ENCODE measurements at places on chromosomes 7 and 10. TPM values are rescaled to one million over a fixed set of nuclear protein-coding genes. Genes with fewer than 3 reads are reported as not detected.

DNA sequence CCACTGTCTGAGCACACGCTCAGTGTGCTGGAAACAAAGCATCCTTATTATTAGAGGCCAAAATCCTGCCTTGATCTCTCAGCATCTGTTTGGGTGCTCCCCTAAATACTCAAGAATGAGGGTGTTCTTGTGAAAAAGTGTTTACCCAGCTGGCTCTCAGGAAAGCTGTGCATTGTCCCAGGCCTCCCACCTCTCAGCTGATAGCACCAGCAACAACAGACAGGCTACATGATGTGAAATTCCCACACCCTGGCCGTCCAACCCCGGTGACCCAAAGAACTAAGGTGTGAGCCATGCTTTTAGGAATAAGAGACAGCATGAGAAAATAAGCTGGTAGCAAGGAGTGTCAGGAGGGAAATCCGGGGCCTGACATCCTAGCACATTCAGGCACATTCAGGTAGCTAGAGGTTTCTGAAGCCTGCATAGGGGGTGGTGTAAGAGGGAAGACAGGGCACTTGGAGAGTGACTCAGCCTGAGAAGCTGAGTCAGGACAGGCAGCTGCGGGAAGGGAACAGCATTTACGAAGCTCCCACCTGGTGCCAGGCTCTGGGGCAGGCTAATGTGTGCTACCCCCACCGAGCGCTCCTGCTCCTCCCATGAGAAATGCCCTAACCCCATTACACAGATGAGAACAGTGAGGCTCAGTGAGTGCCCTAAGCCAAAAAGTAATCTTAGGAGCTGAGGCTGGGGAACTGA, 205.6 kb downstream of the GRID1 start:
- no peak overlapping the region for H3K27ac ChIP-seq
- no peaks in the 10 kb centered on the region for H3K4me1 ChIP-seq
- H3K27me3 ChIP-seq, result no peaks in the 10 kb centered on the region
- DNase-seq, result no peak

DNA sequence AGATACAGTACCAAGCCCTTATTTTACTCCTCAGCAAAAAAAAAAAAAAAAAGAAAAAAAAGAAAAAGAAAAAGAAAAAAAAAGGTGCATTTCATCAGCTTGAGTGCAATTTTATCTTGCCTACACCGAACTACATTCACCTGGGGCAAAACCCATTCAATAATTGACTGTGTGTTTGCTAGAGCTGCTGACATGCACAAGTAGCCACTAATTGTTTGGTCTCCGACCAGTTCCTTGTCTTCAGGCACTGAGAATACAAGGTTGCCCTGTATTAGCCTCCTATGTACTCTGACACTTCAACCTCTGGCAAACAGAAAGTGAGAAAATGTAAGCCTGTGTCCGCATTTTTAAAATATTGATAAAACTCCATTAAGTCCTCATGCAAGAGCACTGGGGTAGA, 1579.4 kb upstream of the LRRTM3 start:
- H3K4me3 ChIP-seq, result no peak overlapping the region
- H3K36me3 ChIP-seq, result no peaks in the 10 kb centered on the region
- DNase-seq, result no peak
- no peaks in the 10 kb centered on the region for H3K4me1 ChIP-seq
- no peaks in the 10 kb centered on the region for H3K27me3 ChIP-seq

DNA sequence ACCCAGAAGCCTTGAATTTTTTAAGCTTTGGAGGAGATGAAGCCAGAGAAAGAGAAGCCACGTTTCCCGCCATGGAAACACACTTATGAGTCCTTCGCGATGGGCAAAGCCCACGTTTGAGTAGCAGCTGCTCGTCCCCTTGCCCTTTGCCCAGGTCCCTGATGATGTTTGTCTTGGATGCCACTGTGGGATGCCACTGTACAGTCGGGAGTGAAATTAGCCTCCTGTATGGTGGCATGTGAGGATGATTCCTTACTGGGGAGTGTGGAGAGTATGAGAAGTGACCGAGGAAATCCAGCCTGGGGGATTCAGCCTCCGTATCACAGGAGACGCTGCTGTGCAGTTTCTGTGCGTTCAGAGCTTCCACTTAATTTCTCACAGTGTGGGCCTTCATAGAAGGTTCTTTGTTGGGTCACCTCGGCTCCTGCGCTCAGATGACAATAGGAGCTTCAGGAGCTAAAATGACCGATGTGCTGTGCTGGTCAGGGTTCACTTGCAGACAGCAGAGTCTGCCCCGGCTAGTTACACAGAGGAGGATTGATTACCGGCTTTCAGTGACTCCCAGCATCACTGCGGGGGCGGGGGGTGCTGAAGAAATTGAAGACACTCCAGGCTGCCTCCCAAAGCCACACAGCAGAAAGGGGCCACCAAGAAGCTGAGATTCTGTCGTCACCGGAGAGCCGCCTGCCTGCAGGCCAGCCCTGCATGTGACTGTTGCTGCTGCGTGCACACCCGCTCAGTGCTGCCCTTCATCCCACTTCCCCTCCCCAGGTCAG, 122.1 kb upstream of the SFMBT2 start:
- no peak overlapping the region for H3K4me3 ChIP-seq
- no peak for DNase-seq
- H3K27ac ChIP-seq, result no peak overlapping the region
- no peaks in the 10 kb centered on the region for H3K4me1 ChIP-seq
- peaks cover 18% of the 10 kb centered on the region for H3K27me3 ChIP-seq
- H3K36me3 ChIP-seq, result no peaks in the 10 kb centered on the region

Gene NUTM2B
- 1.4 TPM for total RNA-seq

- H3K27me3 ChIP-seq, result no peaks in the 10 kb centered on the region
- H3K4me1 ChIP-seq, result no peaks in the 10 kb centered on the region
- no peak for DNase-seq
- no peak overlapping the region for H3K27ac ChIP-seq
These were observed 41.5 kb downstream of the PTN start for GRCh38 chr7:137302081-137302480.

DNA sequence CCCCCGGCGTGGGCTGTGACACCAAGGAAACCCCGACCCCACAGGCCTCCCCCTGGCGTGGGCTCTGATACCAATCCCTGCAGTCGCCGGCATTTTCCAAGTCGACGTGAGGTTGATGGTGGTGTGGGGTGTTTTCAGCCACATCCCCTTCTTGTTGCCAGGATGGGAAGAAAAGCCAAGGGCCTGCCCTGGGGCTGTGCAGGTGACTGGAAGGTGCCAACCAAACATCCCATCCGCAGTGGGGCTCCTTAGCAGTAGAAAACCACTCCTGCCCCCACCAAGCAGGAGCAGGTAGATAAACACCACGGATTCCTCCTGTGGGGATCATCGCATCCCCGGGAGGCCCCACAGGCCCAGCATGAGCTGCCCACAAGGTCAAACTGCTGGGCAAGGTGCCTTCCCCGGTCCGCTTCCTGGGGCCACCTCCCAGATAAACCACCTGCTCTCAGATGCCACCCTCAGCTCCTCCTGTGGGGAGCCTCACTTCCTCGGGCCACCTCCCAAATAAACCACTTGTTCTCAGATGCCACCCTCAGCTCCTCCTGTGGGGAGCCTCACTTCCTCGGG, 88.5 kb upstream of the DIP2C start:
- H3K4me3 ChIP-seq, result no peak overlapping the region
- H3K27me3 ChIP-seq, result peaks cover 14% of the 10 kb centered on the region
- no peak overlapping the region for H3K27ac ChIP-seq
- no peaks in the 10 kb centered on the region for H3K36me3 ChIP-seq
- H3K4me1 ChIP-seq, result no peaks in the 10 kb centered on the region

Gene SAMD9L
- 102 TPM for total RNA-seq

DNA sequence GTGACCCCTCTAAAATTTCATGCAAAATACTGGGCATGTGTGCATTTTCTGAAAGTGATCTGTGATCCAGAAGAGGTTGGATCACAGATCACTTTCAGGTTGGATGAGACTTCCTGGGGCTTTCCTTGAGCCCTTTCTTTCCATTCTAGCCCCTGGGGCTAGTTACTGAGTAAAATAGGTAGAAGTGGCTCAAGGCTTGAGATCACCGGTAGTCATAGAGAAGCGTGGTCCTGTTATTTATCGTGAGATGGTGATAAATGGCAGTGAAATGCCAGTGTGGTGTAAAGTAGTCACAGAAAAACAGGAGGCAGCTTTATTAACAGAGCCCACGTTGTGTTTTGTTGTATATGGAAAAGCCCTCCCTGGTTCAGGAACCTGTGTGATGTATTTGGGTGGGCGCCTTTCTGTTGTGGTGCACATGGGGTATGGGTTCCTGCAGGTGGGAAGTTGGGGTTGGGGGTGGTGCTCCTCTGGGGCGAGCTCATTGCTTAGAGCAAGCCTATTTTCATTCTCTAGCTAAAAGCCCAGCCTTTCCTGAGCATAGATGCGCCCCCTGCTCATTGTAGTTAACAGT, 34.0 kb upstream of the SH2D4B start:
- H3K27me3 ChIP-seq, result no peaks in the 10 kb centered on the region
- peaks cover 77% of the 10 kb centered on the region for H3K4me1 ChIP-seq
- H3K36me3 ChIP-seq, result peaks cover 59% of the 10 kb centered on the region
- H3K4me3 ChIP-seq, result no peak overlapping the region
- no peak for DNase-seq
- peak overlapping the region; percentile 87 for H3K27ac ChIP-seq

DNA sequence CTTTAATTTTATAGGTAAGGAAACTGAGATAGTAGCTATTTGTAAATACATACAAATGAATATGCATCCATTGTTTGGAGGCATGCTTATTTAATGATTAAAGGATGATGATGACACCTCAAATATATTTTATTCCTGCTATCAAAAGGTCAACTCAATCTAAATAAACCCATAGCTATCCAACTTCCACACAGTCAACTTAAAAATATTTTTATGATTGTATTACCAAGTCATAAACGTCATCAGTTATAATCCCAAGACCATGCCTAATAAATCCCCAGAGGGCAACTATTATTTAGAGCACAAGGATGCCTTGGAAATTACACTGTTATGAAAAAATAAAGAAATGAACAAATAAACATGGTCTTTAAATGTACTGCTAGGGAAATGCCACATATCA, 102.1 kb downstream of the MPP7 start:
- H3K4me3 ChIP-seq, result no peak overlapping the region
- H3K27me3 ChIP-seq, result no peaks in the 10 kb centered on the region
- no peak for DNase-seq
- no peaks in the 10 kb centered on the region for H3K4me1 ChIP-seq
- H3K27ac ChIP-seq, result no peak overlapping the region
- no peaks in the 10 kb centered on the region for H3K36me3 ChIP-seq

DNA sequence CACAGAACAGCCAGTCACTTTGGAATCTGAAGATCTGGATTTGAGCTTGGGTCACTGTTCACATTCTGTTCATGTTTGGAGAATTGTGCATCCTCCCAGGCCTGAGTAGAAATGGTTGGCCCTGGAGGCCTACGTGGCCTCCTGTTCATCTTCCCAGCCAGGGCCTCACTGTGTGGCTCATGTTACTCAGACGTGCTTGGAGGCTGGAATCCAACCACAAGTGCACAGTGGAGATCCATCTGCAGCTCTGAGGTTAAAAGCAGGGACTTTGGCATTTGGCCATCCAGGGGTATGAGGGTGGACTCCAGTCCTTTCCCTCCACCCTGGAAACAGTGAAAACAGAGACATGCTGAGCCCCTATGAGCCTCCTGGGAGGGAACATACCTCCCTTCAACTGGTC, 709.0 kb upstream of the IGFBP3 start:
- H3K27me3 ChIP-seq, result no peaks in the 10 kb centered on the region
- H3K27ac ChIP-seq, result no peak overlapping the region
- H3K4me1 ChIP-seq, result no peaks in the 10 kb centered on the region
- H3K4me3 ChIP-seq, result no peak overlapping the region
- H3K36me3 ChIP-seq, result no peaks in the 10 kb centered on the region

DNA sequence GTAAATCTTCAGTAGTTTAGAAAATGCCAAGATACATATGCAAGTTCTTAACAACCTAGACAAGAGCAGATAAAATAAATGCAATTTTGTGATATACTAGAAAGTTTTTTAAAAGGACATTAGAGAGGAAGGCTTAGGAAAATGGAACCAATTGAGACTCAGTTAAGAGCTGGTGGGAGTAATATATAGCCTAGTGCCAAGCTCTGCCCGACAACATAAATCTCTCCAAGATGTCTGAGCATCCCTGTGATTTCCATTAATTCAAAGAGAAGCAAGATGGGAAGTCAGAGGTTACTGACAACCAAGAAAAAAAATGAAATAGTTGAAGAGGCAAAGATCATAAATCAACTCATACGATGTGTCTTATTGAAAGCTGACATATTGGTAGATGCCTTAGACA, 74.5 kb downstream of the DGKB start:
- H3K36me3 ChIP-seq, result no peaks in the 10 kb centered on the region
- no peaks in the 10 kb centered on the region for H3K27me3 ChIP-seq
- H3K4me3 ChIP-seq, result no peak overlapping the region
- H3K4me1 ChIP-seq, result no peaks in the 10 kb centered on the region
- DNase-seq, result no peak

Gene ITGA8
- not detected for total RNA-seq

Gene ZNF511
- total RNA-seq, result 61.4 TPM

Gene INHBA
- not detected for total RNA-seq

DNA sequence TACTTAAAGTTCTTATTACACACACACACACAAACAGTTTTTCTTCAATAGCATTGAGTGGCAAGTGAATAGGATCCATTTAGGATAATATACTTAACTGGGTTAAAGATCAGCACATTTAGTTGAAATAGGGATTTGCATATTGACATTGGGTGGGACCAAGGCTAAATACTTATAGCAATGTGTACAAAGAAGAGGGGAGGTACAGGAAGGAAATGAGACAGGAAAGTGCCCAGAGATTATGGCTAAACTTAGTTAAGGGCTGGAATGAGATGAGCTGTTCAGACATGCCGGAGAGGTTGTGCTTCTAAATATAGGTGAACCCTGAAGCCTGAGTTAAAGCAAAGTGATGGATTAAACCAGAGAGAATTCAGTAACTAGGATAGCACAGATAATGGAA, 95.1 kb downstream of the LSMEM1 start:
- H3K36me3 ChIP-seq, result no peaks in the 10 kb centered on the region
- no peak overlapping the region for H3K4me3 ChIP-seq
- no peak for DNase-seq
- peaks cover 2% of the 10 kb centered on the region for H3K4me1 ChIP-seq
- H3K27ac ChIP-seq, result no peak overlapping the region

Gene TUBB8
- total RNA-seq, result not detected

Gene GLCCI1
- total RNA-seq, result 17.5 TPM

DNA sequence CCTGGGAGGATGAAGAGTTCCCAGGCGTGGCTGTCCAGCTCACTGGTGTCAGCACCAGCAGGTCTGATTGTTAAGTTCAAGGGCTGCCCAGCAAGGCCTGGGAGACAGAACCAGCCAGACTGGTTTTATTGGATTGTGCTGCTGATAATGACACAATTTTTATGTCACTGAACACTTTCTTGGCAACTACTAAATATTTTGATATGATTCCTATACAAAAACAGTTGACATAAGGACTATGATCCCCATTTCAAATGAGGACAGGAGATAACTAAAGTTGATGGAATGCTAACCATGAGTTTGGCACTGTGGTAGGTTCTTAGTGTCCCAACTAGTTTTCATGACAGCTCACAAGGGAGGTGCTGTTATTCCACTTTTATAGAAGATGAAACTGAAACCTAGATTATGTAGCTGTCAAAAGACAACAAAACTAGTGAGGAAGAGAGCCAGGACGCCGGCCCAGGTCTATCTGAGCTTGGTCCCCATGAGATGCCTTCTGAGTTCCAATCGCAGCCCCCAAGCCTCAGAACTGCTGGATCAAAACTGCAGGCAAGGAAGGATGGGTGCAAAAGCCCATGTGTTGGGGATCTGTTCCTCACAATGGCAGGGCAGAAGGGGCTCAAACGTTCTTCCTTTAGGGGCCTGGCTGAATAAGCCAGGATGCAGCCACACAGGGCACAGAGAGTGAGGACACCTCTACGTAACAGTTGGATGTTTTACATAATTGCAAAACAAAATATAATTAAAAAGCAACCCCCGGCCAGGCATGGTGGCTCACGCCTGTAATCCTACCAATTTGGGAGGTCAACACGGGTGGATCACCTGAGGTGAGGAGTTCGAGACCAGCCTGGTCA, 52.8 kb downstream of the COBL start:
- DNase-seq, result no peak
- H3K27ac ChIP-seq, result no peak overlapping the region
- H3K4me1 ChIP-seq, result peaks cover 4% of the 10 kb centered on the region
- no peak overlapping the region for H3K4me3 ChIP-seq
- H3K36me3 ChIP-seq, result no peaks in the 10 kb centered on the region
- H3K27me3 ChIP-seq, result peaks cover 2% of the 10 kb centered on the region
